ENCODE measurements at places on chromosomes 6 and 20. TPM values are rescaled to one million over a fixed set of nuclear protein-coding genes. Genes with fewer than 3 reads are reported as not detected.

DNA sequence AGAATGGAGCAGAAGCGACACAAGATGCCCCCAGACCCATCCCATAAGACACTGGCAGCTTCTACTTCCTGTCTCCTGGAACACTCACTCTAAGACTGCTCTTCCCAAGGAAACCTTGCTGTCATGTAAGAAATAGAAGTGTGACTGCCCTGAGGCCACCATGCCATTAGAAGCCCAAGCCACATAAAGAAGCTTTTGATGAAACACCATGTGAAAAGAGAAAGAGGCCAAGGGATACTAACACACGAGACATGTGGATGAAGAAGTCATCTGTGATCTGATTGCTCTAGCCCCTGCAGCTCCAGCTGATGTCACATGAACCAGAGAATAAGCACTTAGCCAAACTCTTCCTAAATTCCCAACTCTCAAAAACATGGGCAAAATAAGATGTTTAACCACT, 117.9 kb upstream of the PCSK2 start:
- H3K36me3 ChIP-seq = no peaks in the 10 kb centered on the region
- DNase-seq = no peak
- H3K27me3 ChIP-seq = no peaks in the 10 kb centered on the region
- no peaks in the 10 kb centered on the region for H3K4me1 ChIP-seq

GRCh38 chr6:87182321-87182720, 27.0 kb downstream of the ZNF292 start:
- no peak for DNase-seq
- no peak overlapping the region for H3K27ac ChIP-seq
- no peak overlapping the region for H3K4me3 ChIP-seq
- H3K27me3 ChIP-seq = no peaks in the 10 kb centered on the region
- H3K4me1 ChIP-seq = peaks cover 75% of the 10 kb centered on the region

GRCh38 chr6:89999945-90000825, 105.9 kb downstream of the GJA10 start:
- no peak overlapping the region for H3K4me3 ChIP-seq
- H3K4me1 ChIP-seq = peaks cover 4% of the 10 kb centered on the region
- no peak for DNase-seq
- H3K36me3 ChIP-seq = no peaks in the 10 kb centered on the region
- H3K27me3 ChIP-seq = no peaks in the 10 kb centered on the region

GRCh38 chr6:85368631-85369030, 81.3 kb upstream of the NT5E start:
- no peaks in the 10 kb centered on the region for H3K27me3 ChIP-seq
- H3K27ac ChIP-seq = no peak overlapping the region
- no peaks in the 10 kb centered on the region for H3K4me1 ChIP-seq

GRCh38 chr6:166684170-166684569, 57.1 kb upstream of the RPS6KA2 start:
- no peak overlapping the region for H3K27ac ChIP-seq
- peaks cover 7% of the 10 kb centered on the region for H3K36me3 ChIP-seq
- peaks cover 21% of the 10 kb centered on the region for H3K4me1 ChIP-seq
- no peak for DNase-seq
- no peaks in the 10 kb centered on the region for H3K27me3 ChIP-seq

Gene VIP
- total RNA-seq = not detected

Measured in WTC11 (cell line).